ENCODE measurements at places on chromosomes 1 and 21.

DNA sequence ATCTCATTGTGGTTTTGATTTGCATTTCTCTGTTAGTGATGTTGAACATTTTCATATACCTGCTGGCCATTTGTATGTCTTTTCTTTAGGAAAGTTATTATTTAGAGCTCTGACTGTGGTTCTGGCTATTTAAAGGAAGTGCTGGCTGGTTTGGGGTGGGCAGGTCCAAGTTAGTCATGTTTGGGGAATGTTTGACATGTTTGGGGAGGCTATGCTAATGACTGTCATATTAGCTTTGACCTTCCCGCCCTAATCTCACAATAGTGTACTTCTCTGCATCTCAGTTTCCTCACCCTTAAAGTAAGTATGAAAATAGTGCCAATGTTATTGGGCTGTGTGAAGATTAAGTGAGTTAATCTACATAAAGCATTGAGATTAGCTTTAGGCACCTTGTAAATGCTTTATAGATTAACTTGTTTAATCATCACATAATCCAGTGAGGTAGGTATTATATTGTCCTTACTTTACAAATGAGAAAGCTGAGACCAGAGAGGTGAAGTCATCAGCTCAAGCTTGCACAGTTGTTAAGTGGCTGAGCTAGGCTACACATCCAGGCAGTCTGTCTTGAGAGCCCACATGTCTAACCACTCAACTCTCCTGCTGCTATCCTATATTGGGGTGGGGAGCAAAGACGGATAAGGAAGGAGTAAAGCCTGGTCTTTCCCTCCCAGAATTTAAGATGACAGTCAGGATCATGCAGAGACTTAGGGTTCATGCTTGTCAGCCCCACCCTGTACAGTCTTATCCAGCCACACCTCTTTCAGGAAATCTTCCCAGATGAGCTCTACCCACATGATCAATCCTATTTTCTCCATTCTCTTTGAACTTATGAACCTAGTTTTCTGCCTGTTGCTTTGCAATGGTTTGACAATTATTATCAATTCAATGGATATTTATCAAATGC lies 22.8 kb upstream of the CRNN start:
- no peak for DNase-seq

GRCh38 chr1:179169616-179170467 lies 59.6 kb downstream of the ABL2 start:
- DNase-seq = no peak

GRCh38 chr1:9882296-9882944 lies 27.6 kb downstream of the CTNNBIP1 start:
- DNase-seq = no peak

DNA sequence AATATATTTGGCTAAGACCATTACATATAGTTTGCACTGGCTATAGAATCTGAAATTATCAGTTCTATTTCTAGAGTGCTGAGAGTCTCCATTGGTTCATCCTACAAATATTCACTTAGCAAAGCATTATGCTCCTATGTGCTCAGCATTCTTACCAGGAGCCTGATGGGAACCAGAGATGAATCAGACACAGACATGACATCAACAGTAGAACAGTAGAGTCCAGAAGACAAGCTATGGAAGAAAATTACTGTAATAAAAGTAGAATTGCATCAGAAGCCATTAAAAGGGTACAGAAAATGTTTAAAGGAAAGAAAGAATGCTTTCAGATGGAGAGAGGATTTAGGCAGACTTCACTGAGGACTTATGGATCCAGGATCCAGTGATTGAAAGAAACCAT lies 271.7 kb upstream of the SNX7 start:
- DNase-seq = no peak

DNA sequence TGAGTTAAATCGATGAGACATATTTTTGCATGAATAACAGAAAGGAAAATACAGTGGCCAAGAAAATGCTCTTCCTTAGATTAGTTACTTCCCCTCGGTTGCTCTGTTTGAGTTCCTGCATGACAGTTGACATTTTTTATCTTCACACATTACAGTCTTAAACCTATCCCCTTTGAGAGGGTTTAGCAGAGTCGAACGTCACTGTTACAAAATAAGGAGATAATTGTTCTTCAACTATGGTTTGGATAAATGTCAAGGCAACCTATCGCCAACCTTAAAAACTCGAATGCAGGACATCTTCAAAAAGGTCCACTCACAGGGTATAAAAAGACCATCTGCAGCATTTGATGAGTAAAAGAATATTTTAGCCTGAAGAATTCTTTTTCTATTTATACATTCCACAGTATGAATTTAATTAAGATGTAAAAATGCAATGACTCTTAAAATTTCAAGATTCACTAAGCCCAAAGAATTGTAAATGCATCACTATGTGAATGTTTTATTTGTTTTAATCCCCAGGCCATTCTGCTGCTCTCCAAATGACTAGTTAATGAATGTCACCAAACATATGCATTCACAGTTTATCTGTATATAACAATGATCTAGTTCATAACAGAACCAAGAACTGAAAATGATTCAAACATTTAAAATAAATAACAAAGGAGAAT lies 68.9 kb upstream of the COL11A1 start:
- DNase-seq = no peak

DNA sequence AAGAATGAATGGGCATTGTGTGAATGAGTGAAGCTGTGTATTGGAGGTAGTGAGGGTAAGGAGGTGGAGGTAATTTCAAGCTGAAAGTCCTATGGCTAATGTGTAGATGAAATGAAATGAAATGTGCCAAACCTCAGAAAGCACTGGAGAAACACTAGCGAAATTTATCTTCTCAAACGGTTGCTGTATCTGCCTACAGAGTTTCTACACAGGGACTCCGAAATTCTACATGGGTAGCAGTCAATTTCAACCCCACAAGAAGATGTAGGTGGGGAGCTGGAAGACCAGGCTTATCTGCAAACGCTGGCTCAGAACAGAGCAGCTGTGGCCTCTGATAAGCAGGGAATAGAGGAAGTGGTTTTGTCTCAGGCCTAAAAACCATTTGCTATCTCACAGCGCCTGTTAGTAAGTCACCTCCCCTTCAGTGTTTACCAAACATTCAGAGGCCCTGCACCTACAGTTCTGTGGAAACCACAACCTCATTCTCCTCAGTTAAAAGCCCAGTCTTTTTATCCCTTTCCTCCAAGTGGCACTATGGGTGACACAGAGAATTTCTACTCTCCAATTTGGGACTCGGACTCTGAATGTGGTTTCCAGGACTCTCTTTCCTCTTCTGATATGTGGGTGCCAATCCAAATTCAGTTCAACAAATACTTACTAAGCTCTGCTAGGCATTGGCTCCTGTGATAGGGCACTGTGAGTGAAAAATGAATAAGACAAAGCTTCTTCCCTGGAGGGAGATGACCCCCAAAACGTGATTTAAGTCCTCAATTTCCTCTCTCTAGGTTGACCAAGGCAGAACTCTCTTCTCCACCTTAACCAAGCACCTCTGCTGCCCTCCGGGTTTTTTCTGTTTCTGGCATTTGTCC lies 17.2 kb upstream of the SLAMF6 start:
- DNase-seq = peak; percentile 78

DNA sequence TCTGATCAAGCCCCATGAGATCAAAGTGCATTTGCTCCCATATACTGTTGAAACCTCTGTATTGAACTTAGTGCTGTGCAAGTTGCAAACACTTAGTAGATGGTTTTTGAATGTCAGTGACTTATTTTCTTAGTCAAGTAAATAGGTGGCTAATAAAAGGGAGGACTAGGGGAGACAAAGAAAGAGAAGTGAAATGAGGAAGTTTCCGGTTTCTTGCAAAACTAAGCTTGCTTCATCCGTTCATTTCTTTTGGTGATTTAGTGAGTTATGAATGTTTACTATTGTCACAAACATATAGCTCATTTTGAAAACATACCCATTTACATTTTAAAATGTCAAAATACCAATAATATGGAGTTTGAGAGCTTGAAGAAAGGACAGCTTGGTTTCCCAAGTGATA lies 23.0 kb downstream of the ADAMTS5 start:
- no peak for DNase-seq

- no peak for DNase-seq
These were observed 529.5 kb downstream of the COL11A1 start for GRCh38 chr1:102578804-102579203.

GRCh38 chr1:109786531-109787021 lies 22.9 kb upstream of the EPS8L3 start:
- DNase-seq = peak; percentile 39

DNA sequence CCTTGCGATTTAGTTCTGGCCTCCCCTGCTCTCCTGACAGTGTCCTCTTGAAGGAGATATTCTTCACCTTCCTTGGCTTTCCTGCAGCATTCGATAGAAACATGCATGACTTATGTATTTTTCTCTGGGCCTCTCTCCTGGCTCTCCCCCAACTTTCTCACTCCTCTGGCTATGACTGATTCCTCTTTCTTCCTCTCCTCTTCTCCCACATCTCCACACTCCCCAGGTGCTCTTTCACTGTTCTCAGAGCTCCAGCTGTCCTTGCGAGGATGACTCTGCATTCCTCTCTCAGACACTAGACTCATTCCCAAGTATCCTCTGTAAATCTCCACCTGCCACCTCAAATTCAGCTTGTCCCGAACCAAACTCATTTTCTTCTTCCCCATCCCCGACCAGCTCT lies 18.0 kb downstream of the LRRC42 start:
- DNase-seq = no peak

DNA sequence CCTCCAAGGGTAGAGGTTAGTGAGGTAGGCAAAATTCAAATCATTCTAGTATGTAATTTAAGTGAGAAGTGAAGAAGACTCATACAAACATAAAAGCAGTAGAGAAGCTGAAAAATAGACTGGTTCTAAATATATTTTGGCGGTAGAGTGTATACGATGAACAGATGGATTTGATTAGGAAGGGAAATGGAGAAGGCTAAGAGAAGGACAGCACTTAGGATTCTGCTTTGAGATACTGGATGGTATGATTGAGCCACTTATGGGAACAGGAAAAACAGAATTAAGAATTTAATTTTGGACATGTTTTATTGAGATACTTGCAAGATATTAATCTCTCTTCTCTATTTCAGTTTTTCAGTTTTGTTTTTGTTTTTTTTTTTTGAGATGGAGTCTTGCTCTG lies 60.1 kb downstream of the EPB41 start:
- no peak for DNase-seq

DNA sequence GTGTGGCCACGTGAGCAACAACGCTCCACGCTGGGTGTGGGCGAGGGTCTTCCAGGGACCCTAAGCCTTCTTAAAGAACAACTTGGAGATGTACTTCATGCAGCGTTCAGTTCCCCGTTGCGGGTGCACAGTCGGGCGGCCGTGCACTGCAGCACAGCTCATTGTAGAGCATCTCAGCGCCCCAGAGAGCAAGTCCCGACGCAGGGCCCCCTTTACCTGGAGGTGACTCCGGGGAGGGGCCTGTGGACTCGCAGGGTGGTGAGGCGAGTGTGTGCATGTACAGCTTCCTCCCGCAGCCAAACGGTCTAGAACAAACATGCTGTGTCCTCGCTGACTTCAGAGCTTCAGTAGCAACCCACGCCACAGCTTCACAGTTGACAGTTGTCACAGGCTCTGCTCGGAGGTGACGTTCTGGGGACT lies 19.5 kb downstream of the RRP1 start:
- DNase-seq = peak; percentile 58

GRCh38 chr1:44926311-44926781 lies 60.0 kb downstream of the EIF2B3 start:
- DNase-seq = no peak
